GM10248 (cell line): ENCODE measurements at places on chromosomes 16 and 17.

- no peak for DNase-seq
Observed at GRCh38 chr17:36851250-36851649, 86.0 kb upstream of the LHX1 start.

DNA sequence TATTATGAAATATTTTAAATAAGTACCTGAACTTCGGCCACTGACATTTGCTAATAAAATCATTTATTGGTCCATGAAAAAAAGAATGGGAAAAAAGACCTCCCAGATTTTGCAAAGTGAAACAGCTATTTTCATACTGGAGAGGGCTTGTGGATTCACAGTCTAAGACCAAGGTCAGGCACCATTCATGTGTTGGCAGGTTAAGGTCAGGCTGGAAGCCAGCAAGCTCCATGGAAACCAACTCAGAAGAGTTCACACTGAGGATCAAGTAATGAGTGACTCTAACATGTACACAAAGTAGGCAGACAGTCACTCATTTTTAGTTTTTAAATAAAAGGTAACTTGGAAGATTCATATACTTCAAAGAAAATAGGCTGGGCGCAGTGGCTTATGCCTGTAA lies 3.4 kb downstream of the DNAJA2 start:
- DNase-seq = no peak

- DNase-seq = no peak
Observed at GRCh38 chr17:31496097-31496496, 104.6 kb downstream of the RAB11FIP4 start.

DNA sequence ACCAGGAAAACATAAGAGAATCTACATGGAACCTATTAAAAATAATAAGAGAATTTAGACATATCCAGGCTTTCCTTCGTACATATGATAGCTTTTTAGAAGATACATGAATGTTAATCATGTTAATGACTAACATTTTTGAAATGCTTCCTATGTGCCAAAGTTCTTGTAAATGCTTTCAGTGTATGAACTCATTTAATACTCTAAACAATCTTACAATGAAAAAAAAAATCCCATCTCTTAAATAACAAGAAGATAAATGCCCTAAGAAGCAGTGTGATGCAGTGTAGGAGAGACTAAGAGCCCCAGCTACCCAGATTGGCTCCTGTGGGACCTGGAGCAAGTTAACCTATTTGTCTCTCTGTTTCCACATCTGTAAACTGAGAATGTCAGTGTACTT lies 220.4 kb upstream of the MYOCD start:
- no peak for DNase-seq

- peak; percentile 49 for DNase-seq
Observed at GRCh38 chr16:85718682-85719081, 29.9 kb upstream of the GINS2 start.

DNA sequence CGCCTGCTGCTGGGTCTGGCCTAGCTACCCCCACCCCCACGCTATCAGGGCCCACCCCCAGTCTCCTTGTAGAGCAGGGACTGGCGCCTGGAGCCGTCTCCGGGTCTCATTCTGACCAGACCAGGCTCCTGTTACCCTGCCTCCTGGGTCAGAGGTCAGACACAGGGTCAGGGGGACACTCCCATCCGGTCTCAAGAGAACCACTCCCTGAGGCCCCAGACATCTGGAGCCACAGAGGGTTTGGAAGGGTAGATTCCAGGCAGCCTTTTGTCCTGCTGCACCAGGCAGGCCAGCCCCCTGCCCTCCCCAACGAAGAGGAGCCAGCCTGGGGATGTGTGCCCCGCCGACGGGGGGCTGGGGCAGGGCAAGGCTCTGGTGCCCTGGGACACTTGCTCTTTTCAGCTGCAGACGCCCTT lies 944 bp upstream of the WFIKKN1 start:
- DNase-seq = no peak

GRCh38 chr16:51149251-51149661 lies 1.8 kb downstream of the SALL1 start:
- DNase-seq = no peak

DNA sequence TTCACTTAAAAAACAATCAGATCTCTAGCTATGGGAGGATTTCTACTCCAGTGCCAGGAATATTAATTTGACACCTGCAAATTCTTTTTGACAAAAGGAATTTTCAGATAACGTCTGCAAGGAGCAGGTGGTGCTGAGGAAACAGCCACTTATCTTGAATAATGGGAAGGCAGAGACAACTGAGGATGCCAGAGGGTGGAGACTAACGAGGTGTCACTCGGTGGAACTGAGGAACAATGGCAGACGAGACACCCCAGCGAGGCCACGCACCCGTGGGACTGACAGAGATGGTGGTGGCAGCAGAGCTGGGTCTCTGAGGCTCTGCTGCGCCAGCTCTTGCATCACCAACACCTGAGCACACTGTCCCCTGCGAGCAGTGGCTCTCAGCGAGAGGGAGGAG lies 42.2 kb downstream of the VAC14 start:
- no peak for DNase-seq

GRCh38 chr17:75758131-75758905 lies 6.7 kb downstream of the GALK1 start:
- DNase-seq = no peak

- DNase-seq = peak; percentile 69
Observed at GRCh38 chr16:30761427-30761927, 385 bp downstream of the CFAP119 start.

DNA sequence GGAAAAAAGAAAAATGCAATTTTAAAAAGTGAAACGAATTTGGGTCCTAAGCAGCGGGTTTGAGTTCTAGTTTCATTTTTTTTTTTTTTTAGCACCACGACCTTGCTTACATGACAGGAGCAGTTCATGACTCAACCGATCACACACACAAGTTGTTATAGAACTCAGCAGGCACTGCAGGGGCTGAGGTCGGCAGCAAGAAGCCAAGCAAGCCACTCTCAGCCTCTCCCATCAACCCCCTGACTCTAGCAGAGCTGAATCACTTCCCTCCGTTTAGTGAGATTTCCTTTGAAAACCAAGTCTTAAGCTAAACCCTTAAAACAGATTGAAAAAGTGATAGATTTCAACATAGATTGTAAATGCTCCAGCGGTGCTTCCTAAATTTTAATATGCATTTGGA lies 520.8 kb downstream of the HAPSTR1 start:
- no peak for DNase-seq

DNA sequence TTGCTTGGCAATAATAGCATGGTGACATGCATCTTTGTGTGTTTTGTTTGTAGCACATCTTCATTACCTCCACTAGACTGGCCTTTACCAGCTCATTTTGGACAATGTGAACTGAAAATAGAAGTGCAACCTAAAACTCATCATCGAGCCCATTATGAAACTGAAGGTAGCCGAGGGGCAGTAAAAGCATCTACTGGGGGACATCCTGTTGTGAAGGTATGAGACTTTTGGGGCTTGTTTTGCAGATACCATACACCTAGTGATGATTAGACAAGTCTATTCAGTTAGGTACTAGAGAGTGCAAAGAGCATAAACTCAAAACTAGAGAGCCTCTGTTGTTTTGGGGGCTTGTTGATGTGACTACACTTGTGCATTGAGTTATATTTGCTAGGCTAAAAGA lies 41.2 kb downstream of the NFATC3 start:
- peak; percentile 48 for DNase-seq

DNA sequence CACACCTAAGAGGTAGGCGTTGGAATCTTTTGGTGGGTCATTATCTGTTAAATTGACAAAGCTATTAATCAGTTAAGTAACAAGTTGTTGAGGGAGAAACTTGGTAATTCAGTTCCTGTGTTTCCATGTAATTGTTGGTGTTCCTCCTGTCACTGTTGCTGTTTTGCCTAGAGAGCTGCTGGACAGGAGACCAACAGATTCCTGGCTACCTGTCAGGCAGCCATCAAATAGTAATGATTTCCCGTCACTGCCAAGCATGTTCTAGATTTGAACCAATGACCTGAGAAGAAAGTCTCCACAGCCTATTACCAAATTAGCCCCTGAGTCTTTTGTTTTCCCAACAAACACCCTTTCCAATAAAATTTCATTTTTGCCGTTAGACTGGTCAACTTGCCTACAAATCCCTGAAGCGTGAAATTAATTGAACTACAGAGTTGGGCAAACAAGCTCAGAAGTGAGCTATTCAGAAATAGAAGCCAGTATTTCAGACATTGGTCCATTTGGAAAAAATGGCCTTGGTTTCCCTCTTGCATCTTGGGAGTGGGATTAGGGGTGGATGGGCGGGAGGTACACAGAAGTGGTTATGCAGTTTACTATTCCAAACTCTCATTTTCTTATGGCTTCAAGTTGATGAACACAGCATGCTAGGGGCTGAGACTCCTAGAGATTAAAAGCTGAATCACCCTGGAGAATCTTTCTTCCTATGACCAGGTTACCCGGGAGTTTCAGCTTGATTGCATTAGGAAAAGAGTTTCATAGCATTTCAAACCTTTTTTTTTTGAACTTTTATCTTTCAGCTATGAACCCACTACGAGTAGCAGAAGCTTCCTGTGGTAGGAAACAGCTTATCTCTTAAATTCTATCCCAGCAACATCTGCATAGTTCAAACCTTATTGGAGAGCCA lies 262.8 kb upstream of the MAF start:
- DNase-seq = no peak

DNA sequence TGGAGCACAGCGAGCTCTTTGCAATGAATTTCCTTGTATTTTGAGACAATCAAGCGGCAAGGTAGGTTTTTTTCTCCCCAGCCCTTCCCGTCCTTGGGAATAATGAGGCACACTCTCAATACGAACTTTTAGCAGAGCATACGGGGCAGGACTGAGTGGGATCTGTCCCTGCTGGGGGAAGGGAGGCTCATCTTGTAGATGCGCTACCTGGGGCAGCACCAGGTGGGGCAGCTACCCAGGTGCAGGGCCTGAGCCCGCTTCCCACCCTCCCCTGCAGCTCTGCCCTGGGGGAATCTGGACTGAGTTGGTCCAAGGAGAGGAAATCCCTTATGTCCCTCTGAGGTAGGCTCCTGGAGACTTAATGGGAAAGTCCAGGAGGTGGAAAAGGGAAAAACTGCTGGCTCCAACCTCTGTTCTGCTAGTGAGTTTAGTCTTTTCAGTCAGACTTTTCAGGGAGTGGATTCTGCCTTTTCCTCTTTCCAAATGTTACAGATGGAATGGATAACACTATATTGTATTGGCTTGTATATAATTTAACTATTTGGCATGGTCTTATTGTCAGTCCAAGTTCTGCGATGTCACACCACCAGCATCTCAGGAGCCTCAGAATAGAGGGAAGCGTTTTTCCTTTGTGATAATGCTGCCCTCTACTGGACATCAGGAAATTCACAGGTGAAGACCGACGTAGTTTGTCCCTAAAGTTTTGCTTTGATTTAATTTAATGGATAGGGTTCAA lies 9.6 kb upstream of the CES1 start:
- DNase-seq = peak; percentile 65

DNA sequence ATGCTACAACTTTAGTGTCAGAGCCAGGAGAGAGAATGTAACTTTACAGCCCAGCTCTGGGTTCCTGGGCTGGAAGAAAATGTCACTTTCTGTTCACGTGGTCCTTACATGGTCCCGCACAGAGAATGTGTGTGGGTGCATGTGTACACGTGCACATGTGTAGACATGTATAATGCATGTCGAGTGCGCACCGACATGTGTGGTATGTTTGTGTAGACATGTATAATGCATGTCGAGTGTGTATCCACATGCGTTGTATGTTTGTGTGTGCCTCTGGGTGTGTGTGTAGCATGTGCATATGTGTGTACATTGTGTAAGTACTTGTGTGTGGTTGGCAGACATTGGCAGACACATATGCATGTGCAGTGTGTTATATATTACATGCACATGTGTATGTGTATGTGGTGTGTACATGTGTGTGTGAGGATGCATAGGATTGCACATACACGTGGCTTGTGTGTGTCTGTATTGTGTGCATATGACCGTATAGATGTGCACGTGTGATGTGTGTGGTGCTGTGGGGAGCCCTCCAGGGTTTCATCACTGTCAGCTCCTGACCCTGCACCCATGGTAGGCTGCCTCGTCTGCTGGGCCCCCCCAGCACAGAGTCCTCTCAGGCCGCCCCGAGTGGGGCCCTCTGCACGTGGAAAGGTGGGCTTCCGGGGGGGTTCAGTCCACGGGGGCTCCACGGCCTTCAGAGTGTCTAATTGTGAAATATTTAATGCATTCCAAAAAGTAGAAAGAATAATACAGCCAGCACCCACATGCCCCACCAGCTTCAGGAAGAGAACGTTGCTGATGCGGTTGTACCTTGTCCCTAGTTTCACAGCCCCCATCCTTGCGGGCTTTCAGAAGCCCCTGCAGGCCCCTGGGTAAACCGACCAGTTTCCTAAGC lies 214.2 kb upstream of the GSE1 start:
- no peak for DNase-seq

DNA sequence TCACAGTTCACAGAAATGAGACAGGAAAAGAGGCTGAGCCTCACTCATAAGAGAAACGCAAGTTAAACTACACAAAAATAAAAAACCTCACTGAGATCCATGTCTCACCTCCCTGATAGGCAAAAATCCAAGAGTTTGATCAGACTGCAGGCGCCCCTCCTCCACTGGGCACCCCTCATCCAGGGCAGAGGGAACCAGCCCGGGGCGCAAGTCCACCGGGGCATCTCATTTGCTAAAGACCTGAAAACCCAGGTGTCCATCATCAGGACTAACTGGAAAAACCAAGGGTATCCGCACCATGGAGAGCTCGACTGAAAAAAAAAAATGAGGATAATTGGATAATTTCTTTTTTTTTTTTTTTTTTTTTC lies 2.6 kb downstream of the HBZ start:
- DNase-seq = no peak

DNA sequence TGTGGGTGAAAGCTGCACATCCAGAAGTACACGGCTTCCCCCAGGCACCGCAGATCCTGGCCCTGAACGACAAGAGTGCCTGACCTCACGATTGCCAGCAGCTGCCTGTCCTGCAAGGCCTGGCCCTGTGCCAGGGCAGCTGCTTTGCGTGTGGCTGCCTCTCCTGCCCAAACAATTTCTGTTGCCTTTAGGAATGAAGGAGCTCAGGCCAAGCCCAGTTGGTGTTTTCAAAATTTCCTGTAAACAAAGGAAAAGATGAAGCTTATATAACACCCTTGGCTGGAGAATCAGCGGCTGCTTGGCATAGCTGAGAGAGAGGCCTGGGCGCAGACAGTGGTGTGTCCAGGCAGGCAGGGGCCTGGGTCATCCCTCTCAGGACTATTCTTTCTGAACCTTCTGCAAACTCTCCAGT lies 11.7 kb upstream of the SLC47A2 start:
- no peak for DNase-seq

GRCh38 chr16:86597880-86598606 lies 19.7 kb downstream of the FOXL1 start:
- DNase-seq = no peak

DNA sequence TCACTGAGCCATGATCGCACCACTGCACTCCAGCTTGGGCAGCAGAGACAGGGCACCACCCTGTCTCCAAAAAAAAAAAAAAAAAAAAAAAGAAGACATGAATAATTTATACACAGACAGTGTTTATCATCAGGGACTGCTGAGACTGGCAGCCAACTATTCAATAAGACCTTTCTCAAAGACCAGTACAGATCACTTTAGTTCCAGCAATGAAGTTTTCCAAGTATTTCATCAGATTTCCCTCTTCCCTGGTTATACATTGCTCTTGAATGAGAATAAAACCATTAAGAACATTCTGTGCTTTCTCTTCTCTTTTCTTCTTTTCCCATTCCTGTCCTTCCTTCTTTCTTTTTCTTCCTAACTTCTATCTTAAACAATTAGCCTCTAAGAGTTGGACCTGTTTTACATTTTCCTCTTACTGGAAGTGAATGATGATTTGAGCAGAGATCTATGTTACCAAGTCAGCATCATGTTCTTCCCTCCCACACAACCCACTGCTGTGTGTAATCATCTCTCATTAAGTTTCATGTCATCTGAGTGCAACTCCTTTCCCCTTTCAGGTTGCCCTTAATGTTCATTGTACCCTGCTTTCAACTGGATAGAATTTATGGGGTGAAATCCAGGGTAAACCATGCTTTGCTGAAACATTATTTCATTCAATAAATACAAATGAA lies 35.9 kb upstream of the SMIM36 start:
- no peak for DNase-seq
